Osteoblast (primary cell): ENCODE measurements at places on chromosomes 6 and 20.
A peak's percentile ranks its signal among the peaks of the same experiment; 100 is the strongest.

DNA sequence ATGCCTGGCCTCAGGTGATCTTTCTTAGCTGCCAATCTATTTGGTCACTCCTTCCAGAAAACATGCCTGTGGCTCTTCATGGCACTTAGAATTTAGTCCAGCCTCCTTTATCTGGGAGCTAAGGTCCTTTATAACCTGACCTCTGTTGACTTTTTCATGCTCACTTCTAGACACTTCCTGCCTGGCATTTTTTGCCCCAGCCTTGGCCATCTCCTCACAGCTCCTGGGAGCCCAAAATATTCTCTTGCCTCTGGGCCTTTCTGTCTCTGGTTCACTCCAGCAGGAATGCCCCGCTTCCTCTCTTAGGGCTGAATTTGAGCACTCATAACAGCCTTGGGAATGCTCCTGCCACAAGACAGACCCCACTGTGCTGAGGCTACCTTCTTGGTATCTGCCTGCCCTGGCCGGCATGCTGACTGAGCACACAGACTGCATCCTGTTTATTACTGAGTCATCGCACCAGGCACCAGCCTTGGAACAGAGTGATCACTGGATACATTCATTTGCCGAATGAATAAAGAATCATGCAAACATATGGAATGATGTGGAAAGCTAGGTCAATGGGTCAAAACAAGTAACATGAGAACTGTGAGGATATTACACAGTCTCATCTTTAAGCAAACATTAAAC, 5.8 kb upstream of the EEF1E1 start:
- DNase-seq, result peak; percentile 94

DNA sequence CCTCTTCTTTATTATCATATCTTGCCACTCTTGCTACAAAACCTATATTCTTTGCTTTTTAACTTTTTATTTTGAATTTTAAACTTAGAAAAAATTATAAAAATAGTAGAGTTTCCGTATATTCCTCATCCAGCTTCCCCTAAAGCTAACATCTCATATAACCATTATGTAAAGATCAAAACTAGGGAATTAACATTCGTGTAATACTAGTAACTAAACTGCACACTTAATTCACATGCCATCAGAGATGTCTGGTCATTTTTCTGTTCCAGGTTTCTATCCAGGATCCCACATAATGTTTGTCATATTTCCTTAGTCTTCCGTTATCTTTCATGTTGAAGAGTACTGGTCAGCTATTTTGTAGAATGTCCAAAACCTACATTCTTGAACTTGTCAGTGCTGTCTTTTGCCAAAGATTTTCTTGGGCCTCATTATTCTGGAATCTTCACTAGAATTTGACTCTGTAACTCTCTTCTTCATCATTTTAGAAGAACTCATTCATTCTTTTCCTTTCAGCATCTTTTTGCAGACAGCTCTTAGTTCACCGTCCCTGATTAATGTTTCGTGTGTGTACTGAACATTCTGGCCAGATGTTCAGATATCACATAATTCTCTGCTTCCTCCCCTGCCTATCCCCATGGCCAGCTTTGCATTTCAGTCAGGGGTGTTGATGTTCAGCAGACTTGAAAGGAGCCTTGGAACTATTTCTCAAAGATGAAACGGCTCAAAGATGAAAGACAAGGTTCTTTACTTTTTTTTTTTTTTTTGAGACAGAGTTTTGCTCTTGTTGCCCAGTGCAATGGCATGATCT, 9.4 kb downstream of the CTNNBL1 start:
- DNase-seq, result no peak

DNA sequence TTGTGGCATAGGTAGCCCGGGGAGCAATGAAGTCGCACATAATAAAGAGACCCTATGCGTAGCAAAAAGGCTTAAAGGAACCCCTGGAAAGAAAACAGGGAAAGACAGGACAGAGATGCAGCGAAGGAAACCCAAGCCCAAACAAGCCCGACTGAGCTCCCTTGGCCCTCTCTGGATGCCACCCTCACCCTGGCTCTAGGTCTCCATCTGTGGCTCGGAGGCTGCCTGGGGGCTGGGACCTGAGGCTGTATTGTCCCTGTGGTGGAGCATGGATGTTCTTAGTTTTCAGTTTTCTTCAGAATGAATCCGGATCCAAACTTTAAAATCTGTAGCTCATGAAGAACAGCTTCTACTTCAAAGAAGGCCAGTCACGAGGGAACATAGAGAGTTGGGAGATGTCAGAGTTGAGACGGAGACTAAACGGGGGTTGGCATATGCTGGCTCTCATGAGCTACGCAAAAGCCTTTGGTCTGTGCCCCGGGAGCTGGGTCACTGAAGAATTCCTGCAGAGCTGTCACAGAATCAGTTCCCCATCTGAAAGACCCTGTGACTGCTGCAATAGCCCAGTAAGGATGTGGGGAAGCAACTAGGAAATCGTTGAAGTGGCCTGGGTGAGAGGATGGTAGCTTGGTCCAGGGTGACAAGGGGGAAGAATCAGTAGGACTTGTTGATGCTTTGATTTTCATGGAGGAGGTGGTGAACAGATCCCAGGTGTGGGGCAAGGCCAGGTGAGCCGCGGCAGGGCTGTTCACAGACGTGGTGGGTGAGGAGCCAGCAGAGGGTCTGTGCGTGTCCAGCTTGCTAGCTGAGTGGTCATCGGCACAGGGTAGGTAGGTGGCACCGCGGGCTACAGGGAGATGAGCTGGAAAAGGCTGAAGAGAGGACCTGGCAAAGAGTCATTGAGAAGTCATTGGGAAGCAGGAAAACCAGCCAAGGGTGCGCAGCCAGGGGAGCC, 35.2 kb downstream of the SYNDIG1 start:
- DNase-seq, result no peak

- no peak for DNase-seq
Observed at GRCh38 chr6:164086076-164086887, 671.8 kb downstream of the QKI start.

DNA sequence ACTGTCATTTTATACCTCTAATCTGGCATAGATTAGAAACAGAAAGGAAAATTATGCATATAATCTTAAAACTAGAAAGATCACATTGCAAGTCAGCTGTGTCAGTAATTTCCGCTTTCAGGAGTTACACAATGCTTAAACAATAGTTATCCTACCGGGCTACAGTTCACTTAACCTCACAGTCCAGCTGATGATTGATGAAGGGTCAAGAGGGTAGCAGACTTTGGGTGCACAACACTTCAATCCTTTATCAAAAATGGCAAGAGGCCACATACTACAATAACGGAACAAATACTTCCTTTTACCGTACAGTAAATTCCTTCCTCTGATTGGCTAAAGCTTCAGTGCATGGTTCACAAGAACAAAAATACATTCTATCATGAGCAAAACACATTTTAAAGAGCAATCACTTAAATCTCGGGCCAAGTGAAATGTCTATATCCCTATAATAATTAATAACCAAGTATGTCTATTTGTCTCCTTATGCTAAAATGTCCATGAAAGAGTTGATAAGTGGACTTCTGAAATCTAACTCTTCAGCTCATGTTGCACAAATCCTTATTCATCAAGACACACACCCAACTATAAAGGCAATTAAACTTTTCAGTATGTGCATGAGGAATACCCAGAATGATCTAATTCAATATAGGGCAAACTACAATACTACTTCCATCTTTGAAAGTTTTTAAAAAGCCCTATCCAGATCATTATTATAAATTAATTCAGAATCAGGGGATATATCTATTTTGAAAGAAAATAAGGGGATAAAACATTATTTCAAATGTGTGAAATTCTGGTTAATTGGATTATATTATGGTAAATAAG, 76.8 kb downstream of the HIVEP2 start:
- no peak for DNase-seq

DNA sequence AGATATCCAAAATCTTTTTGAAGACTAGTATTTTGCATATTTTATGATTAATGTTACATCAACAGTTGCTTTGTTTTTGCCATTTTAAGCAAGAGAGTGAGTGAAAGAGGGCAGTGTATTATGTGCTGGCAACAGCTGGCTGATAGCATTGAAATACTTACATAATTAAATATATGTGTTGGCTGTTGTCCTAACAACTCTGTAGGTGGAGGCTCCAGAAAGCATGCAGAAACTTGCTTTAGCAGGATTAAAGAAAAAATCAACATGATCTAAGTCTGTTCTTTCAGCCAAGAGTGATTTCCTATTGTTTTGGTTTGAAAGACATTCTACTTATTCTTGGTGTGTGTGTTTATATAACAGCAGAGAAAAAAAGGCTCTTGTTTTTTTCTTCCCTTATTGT, 127.5 kb downstream of the CDKAL1 start:
- no peak for DNase-seq

GRCh38 chr20:19780261-19780660, 22.2 kb downstream of the RIN2 start:
- no peak for DNase-seq

- no peak for DNase-seq
Observed at GRCh38 chr20:43159994-43160393, 29.7 kb downstream of the PTPRT start.

GRCh38 chr6:170232186-170233002, 58.5 kb downstream of the DLL1 start:
- DNase-seq, result no peak

DNA sequence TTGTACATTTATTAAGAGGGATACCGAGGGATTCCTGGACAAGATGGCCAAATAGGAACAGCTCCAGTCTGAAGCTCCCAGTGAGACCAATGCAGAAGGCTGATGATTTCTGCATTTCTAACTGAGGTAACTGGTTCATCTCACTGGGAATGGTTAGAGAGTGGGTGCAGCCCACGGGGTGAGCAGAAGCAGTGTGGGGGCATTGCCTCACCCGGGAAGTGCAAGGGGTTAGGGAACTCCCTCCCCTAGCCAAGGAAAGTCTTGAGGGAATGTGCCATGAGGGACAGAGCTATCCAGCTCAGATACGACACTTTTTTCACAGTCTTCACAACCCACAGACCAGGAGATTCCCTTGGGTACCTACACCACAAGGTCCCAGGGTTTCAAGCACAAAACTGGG, 10.7 kb upstream of the TAAR2 start:
- no peak for DNase-seq

DNA sequence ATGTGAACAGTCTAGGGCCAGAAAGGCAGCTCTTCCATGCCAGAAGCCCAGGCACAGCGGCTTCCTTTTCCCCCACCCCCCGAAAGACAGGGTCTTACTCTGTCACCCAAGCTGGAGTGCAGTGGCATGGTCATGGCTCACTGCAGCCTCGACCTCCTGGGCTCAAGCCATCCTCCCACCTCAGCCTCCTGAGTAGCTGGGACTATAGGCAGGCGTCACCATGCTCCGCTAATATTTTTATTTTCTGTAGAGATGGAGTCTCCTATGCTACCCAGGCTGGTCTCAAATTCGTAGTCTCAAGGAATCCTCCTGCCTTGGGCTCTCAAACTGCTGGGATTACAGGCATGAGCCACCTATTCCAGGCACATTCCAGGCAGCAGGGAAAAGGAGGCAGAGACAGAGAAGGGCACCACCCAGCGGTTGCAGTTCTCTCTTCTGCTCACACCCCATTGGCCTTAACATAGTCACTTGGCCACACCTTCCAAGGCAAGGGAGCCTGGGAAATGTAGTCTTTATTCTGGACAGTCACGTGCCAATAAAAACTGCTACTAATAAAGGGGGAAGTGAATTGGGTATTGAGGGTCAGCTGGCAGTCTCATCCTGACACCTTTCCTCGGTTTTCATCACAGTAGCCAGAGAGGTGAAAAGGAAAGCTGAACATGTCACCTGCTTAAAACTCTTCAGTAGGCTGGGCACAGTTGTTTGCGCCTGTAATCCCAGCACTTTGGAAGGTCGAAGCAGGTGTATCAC, 205.9 kb downstream of the ZMYND8 start:
- DNase-seq, result peak; percentile 88

DNA sequence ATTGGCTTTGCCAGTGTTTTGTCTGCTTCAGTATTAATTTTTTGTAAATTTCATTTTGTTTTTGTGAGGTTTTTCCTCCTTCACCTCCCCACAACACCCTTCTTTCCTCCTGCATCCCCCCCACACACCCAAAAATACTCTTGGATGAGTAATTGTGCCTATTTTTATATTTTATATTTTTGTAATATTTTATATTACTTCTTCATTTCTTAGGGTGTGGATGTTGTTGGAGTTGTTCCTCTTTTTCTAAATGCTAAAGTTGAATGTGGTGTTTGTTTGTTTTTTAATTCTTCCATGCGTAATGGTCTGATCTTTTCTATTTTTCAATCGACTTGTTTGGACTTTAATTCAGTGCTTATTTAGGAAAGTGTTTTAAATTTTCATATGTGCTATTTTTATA, 420.5 kb upstream of the SOX4 start:
- no peak for DNase-seq

GRCh38 chr6:117681162-117681741, 6.0 kb downstream of the NUS1 start:
- no peak for DNase-seq

- DNase-seq, result no peak
Observed at GRCh38 chr20:41261790-41262717, 55.5 kb downstream of the ZHX3 start.

GRCh38 chr6:70175770-70176169, 127.1 kb downstream of the COL9A1 start:
- DNase-seq, result no peak

- DNase-seq, result no peak
Observed at GRCh38 chr6:169978615-169979161, 227.3 kb downstream of the ERMARD start.

GRCh38 chr6:134733801-134734200, 216.1 kb downstream of the ALDH8A1 start:
- DNase-seq, result no peak

GRCh38 chr6:125481056-125481455, 179.3 kb upstream of the HDDC2 start:
- DNase-seq, result peak; percentile 66

GRCh38 chr20:38631155-38632022, 29.8 kb downstream of the ARHGAP40 start:
- DNase-seq, result peak; percentile 73

DNA sequence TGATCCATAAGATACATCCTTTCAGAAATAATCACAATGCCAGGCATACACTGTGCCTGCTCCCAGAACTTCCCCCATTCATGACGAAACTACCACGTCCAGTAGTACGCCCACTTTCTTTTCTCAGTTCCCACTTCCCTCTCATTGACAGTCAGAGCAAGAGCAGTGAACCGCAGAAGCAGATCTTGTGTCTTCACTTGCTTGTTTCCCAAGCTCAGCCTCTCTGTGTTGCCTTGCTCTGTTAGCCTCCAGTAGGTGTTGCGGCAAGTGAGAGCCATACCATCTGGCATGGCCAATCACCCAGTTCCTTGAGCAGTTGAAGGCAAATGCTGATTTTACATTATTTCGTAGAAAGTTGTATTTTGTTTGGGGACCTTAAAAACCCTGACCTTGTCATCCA, 11.7 kb downstream of the UST start:
- no peak for DNase-seq
